Muscle of leg (tissue), 16 donors: ENCODE measurements at places on chromosomes 6 and 20. TPM values are rescaled to one million over a fixed set of nuclear protein-coding genes. Genes with fewer than 3 reads are reported as not detected.

- H3K4me1 ChIP-seq = no peaks in the 10 kb centered on the region
- DNase-seq = no peak
- H3K4me3 ChIP-seq = no peak overlapping the region
- H3K36me3 ChIP-seq = no peaks in the 10 kb centered on the region
Measured at GRCh38 chr20:44296011-44296410, 15.0 kb downstream of the FITM2 start.

- H3K4me3 ChIP-seq = no peak overlapping the region
- H3K27ac ChIP-seq = no peak overlapping the region
- H3K4me1 ChIP-seq = peaks cover 7% of the 10 kb centered on the region
- no peak for DNase-seq
- no peaks in the 10 kb centered on the region for H3K36me3 ChIP-seq
Measured at GRCh38 chr20:53853111-53853713, 217.2 kb downstream of the BCAS1 start.

GRCh38 chr20:61331543-61331942 lies 79.5 kb downstream of the CDH4 start:
- H3K36me3 ChIP-seq = no peaks in the 10 kb centered on the region
- DNase-seq = no peak
- no peak overlapping the region for H3K27ac ChIP-seq
- H3K4me3 ChIP-seq = no peak overlapping the region

DNA sequence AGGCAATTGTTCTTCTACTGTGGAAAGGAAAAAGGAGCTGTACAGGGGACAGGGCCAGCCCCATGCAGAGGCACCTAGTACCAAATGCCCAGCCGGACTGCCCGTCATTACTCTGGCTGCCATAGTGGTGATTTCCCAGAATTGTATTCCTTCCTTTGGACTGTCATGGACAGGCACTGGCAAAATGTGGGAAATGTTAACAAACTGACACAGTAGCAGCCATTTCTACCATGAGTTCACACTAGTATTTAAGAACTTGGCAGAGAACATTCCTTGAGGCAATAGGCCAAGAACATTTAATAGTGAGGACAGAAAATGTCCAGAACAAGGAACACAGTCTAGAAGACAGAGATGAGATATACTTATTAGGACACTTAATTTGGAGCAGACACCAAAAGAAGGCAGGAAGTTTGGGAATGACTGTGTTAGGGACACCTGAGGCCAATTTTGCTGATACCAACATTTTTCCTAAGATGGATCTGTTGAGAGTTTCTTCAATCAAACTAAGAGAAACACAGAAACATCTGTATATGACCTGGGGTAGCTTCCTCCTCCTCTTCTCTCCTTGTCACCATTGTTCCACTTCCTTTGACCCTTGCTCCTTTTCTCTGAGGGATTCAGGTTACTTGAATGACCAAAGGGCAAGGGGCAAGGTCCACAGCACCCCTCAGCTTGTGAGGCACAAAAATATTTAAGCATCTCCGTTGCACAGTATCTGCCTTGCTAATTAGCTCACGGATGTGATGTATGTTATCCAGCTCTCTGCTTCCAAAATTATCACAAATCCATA lies 14.9 kb downstream of the ADTRP start:
- no peaks in the 10 kb centered on the region for H3K36me3 ChIP-seq
- DNase-seq = peak; percentile 17
- H3K27ac ChIP-seq = no peak overlapping the region
- no peak overlapping the region for H3K4me3 ChIP-seq
- H3K27me3 ChIP-seq = peaks cover 1% of the 10 kb centered on the region

DNA sequence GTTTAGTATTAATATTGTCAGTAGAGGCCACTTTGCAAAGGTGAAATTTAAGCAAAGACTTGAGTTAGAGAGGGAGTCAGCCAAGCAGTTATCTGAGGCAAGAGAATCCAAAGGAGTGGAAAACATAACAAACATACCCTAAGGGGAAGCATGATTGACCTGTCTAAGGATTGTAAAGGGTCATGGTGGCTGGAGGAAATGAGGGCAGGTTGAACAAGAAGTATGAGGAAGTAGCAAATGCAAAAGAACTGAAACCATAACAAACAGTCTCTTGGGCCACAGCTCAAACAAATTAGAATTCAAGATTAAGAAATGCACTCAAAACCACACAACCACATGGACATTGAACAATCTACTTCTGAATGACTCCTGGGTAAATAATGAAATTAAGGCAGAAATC lies 103.2 kb downstream of the FBXO5 start:
- no peaks in the 10 kb centered on the region for H3K27me3 ChIP-seq
- no peaks in the 10 kb centered on the region for H3K4me1 ChIP-seq
- DNase-seq = no peak
- no peak overlapping the region for H3K27ac ChIP-seq
- no peak overlapping the region for H3K4me3 ChIP-seq

VNN1 gene
- total RNA-seq = 0.13 TPM

DNA sequence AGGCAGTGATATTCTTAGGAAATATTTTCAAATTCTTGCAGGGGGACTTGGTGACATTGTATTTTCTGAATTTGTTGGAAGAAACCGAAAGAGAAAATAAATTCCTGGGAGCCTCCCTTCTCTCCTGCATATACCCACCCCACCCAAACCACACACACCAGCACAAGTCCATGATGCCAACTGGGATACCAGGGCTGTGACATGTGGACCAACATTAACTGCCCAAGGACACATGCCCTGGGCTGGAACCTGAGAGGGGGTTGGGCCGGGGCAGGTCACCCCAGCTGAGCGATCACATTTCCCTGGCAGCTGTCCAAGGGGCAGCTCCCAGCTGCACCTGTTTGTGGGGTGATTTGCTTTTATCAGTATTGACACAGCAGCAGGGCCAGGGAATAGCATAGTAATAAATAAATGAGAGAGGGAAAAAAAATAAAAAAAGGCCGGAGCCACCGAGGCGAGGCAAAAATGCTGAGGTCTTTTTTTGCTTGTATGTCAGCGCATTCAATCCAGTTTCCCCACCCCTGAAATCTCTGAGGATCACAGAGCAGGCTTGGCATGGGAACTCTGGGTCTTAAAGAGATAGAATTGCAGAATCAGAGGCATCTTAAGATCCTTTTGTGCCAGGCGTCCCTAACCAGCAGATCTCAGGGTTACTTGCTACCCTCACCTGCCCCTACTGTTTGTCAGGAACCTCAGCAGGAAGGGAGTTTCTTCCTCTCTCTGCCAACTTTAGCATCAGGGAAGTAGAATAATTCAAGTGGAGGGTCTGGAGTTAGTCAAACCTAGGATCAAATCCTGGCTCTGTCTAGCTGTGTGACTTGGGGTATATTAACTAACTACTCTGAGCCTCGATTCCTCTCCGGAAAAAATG lies 66.5 kb upstream of the PIM1 start:
- peaks cover 45% of the 10 kb centered on the region for H3K4me1 ChIP-seq
- H3K27ac ChIP-seq = peak overlapping the region; percentile 93
- DNase-seq = peak; percentile 85
- H3K27me3 ChIP-seq = no peaks in the 10 kb centered on the region

- H3K27ac ChIP-seq = no peak overlapping the region
- no peaks in the 10 kb centered on the region for H3K36me3 ChIP-seq
- H3K4me1 ChIP-seq = peaks cover 4% of the 10 kb centered on the region
- H3K4me3 ChIP-seq = no peak overlapping the region
- H3K27me3 ChIP-seq = no peaks in the 10 kb centered on the region
Measured at GRCh38 chr20:46920114-46920513, 25.5 kb downstream of the EYA2 start.

GRCh38 chr6:26520237-26520849 lies 17.8 kb upstream of the HMGN4 start:
- H3K27ac ChIP-seq = peak overlapping the region; percentile 96
- H3K36me3 ChIP-seq = no peaks in the 10 kb centered on the region
- DNase-seq = peak; percentile 84
- H3K27me3 ChIP-seq = no peaks in the 10 kb centered on the region
- peaks cover 5% of the 10 kb centered on the region for H3K4me1 ChIP-seq

DNA sequence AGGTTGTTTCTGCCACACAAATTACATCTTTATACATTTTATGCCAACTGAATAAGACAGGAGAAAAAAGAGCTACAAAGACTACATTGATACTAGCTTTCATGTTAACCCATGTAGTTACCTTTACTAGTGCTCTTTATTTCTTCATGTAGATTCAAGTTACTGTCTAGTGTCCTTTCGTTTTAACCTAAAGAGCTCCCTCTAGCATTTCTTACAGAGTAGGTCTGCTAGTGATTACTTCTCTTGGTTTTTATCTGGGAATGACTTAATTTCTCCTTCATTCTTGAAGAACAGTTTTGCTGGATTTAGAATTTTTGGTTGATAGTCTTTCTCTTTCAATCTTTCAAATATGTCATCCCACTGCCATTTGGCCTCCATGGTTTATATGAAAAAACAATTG lies 21.2 kb upstream of the NOP56 start:
- H3K4me1 ChIP-seq = no peaks in the 10 kb centered on the region
- no peak overlapping the region for H3K4me3 ChIP-seq
- H3K27me3 ChIP-seq = peaks cover 9% of the 10 kb centered on the region
- DNase-seq = no peak
- no peaks in the 10 kb centered on the region for H3K36me3 ChIP-seq
